ENCODE measurements at places on chromosomes 3 and 15.

- no peak for DNase-seq
Measured at GRCh38 chr3:59418836-59419235, 369.0 kb upstream of the CFAP20DC start.

DNA sequence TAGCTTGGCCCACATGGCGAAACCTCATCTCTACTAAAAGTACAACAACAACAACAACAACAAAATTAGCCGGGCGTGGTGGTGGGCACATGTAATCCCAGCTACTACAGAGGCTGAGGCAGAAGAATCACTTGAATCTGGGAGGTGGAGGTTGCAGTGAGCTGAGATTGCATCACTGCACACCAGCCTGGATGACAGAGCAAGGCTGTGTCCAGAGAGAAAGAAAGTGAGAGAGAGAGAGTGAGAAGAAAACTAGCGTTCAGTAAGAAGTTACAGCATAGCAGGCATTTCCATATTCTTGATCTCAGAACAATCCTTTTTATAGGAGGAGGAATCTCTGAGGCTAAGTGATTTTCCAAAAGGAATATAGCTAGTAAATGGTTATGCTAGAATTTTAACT lies 1076.1 kb downstream of the AGBL1 start:
- no peak for DNase-seq

GRCh38 chr3:156727519-156728205 lies 53.3 kb downstream of the TIPARP start:
- DNase-seq, result no peak

DNA sequence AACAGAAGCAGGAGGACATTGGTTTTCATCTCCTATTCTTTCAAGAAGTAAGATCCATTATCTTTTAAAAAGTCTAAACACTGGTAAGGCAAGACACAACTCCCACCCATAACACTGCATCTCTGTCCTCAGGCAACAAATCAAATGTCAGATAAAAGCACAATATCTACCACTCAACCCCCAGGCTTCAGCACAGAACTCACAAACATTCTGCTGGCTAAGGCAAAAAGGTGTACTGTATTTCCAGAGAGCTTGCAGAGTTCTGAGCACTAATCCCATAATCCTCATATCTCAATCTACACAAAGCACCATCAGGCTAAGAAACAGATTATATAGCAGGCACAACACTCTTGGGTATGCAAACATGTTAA lies 20.9 kb downstream of the RAF1 start:
- DNase-seq, result no peak

DNA sequence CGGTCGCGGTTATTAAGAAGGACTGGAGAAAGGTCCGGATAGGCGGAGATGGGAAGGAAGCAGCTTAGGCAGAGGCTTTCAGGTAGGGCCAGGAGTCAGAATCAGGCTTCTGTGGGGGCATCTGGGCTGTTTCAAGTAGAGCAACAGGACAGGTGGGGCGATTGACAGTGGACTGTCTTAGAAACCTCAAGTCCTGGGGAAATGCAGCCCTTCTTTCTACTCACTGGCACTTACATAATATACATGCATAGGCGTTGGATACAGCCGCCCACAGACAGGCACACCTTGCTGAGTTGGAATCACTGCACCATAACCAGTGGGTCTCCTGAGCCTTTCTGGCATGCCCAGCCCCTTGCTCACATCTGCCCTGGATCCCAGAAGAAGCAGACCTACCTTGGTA lies 730 bp downstream of the MYD88 start:
- DNase-seq, result no peak

GRCh38 chr15:56261854-56262509 lies 18.3 kb upstream of the RFX7 start:
- DNase-seq, result no peak

- DNase-seq, result no peak
Measured at GRCh38 chr3:129503471-129504291, 24.8 kb upstream of the RHO start.

DNA sequence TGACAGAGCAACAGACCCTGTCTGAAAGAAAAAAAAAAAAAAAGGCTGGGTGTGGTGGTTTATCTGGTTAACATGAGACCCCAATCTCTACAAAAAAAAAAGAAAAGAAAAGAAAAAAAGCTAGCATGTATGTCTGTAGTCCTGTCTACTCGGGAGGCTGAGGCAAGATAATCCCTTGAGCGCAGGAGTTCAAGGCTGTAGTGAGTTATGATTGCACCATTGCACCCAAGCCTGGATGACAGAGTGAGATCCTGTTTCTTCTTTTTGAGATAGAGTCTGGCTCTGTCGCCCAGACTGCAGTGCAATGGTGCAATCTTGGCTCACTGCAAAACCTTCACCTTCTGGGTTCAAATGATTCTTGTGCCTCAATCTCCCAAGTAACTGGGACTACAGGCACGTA lies 8.4 kb upstream of the DHX30 start:
- no peak for DNase-seq

GRCh38 chr3:101950510-101950909 lies 101.2 kb downstream of the NFKBIZ start:
- DNase-seq, result no peak

DNA sequence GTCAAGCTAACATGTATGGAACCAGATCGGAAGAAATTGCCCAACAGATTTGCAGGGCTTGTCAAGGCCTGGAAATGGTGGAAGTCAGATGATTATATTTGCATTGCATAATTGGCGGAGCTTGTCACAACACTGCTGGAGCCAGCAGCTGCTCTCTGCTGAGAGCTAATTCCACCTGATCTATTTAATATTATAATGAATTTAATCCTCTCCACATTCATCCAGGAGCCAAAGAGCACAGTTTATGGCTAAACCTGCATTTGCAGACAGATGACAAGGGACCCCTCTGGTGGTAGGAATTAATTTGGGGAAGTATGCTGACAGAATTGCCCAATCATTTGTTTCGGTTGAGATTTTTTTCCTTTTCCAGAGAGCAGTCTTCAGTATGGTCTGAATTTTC lies 730.2 kb downstream of the TUSC7 start:
- DNase-seq, result no peak

Data from stimulated activated CD4-positive, alpha-beta T cell treated with anti-CD3 and anti-CD28 coated beads, Interleukin-4, amount 100 ng/mL, for 48 hours (primary cell).